Stimulated activated naive CD8-positive, alpha-beta T cell treated with anti-CD3 and anti-CD28 coated beads, Interleukin-15, Interleukin-2, amounts not matched to agents 100 U/mL and 50 U/mL, for 24 hours (primary cell): ENCODE measurements at places on chromosomes 13 and 19.

- no peak for DNase-seq
These were observed 68.6 kb upstream of the TEX29 start for GRCh38 chr13:111251646-111252445.

GRCh38 chr13:102170305-102170704 lies 231.5 kb downstream of the FGF14 start:
- no peak for DNase-seq

GRCh38 chr13:47033216-47033615 lies 136.4 kb upstream of the HTR2A start:
- DNase-seq = no peak

GRCh38 chr19:10766049-10766623 lies 48.3 kb downstream of the DNM2 start:
- no peak for DNase-seq
